Activated CD4-positive, alpha-beta T cell treated with anti-CD3 and anti-CD28 coated beads, Interleukin-2, amount 10 ng/mL, durations not matched to agents 7 days and 5 days (primary cell): ENCODE measurements at places on chromosomes 2 and 18.
A peak's percentile ranks its signal among the peaks of the same experiment; 100 is the strongest.

DNA sequence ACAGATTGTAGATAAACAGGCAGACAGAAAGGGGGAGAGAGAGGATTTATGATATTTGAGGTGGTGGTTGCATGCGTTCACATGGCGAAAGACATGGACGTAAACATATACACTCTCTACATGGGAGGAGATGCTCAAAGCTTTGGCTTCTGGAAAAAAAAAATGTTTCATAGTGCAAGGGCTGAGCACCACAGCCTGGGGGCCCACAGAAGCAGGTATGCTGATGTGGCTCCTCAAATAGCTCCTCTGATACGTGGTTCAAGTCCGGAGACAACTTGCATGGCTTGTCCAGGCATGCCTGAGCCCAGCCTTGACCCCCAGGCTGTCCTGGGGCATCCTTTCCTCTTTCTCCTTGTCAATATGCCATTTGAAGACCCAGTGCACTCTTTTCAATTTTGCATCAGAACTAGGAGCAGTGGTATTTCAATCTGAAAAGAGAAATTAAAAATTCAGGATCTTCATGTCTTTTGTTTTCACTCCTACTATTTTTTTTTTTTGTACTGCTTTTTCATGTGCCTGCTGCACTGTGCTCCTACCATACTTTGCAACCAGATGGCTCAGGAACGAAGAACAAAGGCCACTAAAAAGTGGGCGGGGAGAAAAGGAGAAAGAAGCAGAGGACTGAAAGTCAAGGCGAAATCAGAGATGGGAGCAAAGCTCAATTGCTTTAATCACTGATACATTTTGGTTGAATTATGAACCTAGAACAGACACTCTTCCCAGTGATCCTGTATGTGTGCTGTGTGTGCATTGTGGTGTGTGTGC is 495.7 kb upstream of the TCF4 start:
- DNase-seq: no peak

GRCh38 chr2:74080346-74080745 is 67.4 kb downstream of the BOLA3 start:
- DNase-seq: no peak

- DNase-seq: no peak
Measured at GRCh38 chr2:173802518-173802917, 162.7 kb downstream of the SP3 start.

DNA sequence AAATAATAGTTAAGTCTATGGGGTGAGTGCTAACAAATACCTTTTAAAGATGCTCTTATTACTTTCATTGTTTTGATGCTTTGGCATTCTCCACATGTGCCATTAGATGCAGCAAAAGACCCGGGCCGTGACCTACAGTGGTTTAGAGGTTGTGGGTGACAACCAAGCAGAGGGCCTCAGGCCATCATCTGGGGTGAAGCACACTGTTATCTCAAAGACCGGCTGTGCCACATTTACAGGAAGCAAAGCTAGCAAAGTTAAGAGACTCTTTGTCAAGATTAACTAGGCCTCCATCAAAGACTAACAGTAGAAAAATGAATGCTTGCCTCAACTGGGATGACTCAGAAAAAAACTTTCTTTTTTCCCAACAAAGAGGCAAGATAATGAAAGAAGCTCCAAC is 695.3 kb downstream of the SATB2 start:
- no peak for DNase-seq

GRCh38 chr2:9473308-9473984 is 905 bp upstream of the IAH1 start:
- DNase-seq: peak; percentile 29

DNA sequence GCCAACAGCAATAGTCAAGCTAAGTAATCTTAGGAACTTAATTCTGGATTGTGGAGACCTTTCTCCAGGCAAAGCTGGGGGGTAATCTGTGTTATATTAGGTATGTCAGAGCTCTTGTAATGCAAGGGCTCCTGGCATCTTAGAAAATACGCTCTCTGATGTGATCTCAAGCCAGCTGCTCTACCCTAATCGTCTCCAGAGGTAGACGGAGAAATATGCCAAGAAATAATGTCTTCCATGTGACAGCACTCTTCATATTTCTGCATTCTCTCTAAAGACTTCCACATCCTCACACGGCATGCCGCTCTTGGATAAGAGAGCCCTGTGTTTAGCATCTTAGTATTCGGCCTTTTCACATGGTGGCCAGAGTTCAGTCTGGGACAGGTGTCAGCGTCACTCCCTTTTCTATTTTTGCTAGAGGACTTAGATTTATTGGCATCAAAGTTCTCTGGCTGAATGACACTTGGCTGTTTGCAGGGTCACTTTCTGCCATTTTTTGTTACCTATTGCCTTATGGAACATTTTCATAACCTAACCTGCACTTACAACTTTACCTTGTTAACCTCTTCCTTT is 25.2 kb downstream of the CAPN13 start:
- no peak for DNase-seq

DNA sequence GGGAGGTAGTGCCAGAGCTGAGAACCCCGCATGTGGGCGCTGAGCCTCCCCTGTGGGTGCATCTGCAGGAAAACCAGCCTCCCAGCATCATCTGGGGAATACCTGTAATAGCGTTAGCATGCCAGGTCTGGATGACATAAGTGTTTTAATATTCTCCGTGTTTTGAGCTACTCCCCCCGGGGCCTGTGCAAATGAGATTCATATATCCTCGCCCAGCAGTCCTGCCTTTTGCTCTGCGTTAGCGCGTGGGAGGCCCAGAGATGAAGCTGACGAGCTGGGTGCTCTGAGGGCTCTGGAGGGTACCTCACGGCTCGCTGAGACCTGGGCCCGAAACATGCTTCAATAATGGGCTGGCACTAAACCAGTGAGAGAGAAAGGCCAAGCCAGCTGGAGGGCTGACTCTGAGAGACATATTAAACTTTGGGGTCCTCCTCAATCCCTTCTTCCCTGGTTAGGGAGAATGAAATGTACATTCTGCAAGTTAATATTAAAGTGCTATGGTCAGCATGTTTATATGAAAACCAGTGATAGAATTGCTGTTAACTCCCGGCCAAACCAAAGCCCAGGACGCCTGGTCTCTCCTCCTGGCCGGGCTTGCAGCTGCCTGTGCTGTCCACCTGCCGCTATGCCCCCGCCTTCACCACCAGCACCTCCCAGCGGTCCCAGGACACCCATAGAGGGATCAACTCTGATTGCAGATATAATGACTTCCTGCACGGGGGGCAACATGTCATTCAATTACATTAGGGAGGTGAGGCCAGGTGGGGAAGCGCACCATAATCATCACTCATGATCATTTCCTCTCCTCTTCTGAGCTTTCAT is 77.0 kb downstream of the EDAR start:
- no peak for DNase-seq

DNA sequence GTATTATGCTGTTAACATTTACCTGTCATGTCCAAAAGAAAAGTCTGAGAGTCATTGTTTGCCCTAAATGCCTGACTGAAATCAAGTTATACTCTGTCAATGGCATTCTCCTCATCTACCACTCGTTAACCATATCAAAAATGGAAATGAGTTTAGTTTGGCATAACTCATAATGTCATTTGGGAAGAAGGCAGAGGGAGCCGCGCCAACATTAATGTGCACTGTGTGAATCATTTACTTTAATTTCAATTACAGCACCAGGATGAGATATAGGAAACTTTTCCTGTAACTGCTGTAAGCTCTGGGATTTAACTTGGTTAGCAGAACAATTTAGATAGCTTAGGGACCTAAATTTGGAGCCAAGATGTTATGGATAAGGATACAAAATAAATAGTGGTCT is 871.2 kb upstream of the POU3F3 start:
- DNase-seq: no peak

GRCh38 chr2:199556527-199557285 is 99.0 kb upstream of the SATB2 start:
- no peak for DNase-seq

- no peak for DNase-seq
Measured at GRCh38 chr2:73032702-73033097, 38.8 kb downstream of the SFXN5 start.

DNA sequence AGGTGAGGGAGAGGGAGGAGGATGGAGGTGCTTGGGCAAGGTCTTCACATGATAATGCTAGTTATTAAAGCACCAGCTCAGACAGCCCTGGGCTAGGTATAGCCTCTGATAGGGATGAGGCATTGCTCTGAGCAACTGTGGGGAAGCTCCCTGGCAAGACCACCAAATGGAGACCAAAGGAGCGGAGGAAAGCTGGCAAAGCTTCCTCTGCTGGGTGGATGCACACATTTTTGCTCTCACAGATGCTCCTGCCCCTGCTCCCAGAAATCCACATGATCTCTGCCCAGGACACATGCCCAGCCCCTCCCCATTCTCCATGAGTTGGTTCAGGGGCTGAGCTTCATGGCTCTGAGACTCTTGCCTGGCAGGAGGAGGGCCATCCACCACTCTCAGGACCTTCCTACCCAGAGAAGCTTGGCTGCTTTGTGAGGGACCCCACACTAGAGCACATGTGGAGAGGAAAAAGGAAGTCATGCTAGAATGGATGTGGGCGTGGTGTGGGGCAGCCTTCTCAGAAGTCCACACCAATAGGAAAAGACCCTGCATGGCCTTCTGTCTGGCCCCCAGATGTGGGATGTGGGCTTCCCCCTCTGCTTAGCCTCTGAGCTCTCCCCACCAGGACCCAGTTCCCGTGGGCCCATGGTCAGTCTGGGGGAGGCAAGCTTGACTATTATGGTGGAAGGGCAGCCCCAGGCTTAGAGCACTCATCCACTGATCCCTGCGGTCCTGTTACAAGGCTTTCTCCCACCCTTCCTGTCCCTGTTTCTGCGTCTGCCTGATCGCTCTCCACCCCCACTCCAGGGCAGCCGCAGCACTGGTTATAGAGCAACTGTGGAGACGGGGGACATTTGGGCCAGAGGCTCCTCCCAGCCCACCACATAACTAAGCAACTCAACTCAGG is 10.5 kb upstream of the CYP26B1 start:
- no peak for DNase-seq

- DNase-seq: no peak
Measured at GRCh38 chr2:106284691-106285202, 90.6 kb upstream of the UXS1 start.

DNA sequence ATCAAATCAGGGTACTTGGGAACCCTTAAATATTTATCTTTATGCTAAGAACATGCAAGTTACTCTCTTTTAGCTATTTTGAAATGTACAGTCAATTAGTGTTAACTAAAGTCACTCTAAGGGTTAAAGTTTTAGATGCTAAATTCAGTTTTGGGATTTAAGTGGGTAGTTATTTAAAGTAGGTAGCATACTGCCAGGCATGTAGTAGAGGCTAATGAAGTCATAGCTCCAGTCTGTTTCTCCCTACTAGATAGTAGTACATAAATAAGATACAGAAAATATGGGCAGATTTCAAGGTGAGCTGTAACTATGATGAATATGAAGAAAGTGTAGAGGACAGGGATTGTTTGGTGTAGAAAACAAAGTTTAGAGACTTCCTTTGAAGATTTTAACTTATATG is 7.5 kb downstream of the RAB3GAP1 start:
- no peak for DNase-seq

- no peak for DNase-seq
Measured at GRCh38 chr2:4745056-4745991, 946.9 kb upstream of the SOX11 start.

DNA sequence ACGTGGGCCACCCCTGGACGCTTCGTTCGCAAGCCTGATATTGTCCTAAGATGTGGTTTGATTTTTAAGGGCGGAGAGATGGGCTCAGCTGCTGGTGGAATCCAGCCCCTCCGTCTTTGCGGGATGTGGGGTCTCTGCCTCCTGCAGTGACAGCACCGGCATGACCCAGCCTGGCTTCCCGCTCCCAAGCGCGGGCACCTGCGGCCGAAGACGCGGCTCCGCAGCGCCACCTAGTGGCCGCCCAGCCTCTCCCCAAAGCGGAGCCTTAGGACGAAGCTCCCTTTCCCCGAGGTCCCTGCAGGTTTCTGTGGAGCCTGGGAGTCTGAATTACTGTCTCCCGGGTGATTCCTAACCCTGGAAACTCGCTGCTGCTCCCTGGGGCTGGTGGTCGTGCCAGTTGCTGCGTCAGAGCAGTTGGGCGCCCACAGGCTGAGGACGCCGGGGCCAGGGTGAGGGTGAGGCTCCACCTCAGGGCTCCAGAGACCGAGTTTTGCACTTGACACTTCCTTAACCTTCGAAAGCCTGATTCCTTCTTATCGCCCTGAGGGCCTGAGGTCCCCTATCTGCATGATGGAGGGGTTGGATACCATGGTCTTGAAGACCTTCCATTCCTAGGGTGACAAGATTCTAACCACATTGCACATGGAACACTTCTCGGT is 137.5 kb downstream of the TPO start:
- peak; percentile 63 for DNase-seq

- DNase-seq: no peak
Measured at GRCh38 chr2:222479859-222480258, 55.5 kb downstream of the SGPP2 start.

DNA sequence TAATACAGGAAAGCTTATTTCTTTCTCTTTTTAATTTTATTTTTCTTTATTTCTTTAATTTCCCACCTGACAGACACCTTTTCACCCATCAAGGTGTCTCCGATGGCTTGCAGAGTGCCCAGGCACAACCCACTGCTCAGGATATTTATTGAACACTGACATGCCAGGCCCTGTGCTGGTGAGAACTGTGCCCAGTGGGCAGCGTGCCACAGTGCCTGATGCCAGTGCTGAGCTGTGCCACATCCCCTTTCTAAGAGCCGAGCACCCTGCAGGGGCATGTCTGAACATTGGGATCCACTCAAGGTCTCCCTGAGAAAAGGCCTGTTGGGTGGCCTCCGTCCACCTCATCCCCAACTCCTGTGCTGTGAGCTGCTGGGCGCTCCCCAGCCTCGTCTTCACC is 158.6 kb upstream of the RAB6C start:
- DNase-seq: no peak

DNA sequence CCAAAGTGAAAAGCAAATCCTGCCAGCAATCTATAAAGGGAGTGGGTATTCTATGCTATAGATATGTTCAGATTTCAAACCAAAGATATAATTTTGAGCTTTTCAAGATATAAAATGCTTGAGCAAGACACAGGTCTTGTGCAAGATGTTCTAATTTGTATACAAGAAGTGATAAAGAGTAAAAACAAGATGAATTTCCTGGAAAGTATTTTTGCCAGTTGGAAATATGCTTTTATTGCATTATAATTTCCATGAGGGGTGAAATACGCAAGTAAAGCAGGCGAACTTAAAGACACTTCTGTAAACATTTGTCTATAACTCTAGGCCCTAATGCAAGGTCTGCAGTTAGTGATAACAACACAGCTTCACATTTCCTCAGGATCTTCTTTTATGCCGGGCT is 640.5 kb downstream of the TMEM182 start:
- DNase-seq: no peak

- no peak for DNase-seq
Measured at GRCh38 chr2:190759749-190760213, 110.9 kb downstream of the NAB1 start.

GRCh38 chr2:204321027-204321800 is 224.1 kb upstream of the PARD3B start:
- DNase-seq: no peak

DNA sequence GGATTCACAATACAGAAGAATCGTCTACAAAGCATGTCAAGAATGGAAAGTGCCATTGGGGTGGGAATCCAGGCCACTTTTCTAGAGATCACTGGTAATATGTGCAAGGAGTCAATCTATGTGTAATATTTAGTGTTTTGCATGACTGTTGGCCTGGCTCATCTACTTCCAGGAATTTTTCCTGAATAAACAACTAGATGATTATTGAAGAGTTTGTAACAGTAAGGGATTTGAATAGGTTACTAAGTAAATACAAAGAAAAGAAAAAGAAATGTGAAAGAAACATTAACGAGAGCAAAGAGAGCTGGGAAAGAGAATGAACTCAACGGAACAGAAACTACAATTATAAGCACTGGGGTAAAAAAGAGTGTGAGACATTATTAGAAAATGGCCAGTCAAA is 406.0 kb downstream of the TGIF1 start:
- no peak for DNase-seq
